ENCODE measurements at places on chromosomes 7 and 10. TPM values are rescaled to one million over a fixed set of nuclear protein-coding genes. Genes with fewer than 3 reads are reported as not detected.

AZGP1 gene
- total RNA-seq: not detected

PCLO gene
- 0.02 TPM for total RNA-seq

GLI3 gene
- total RNA-seq: 0.14 TPM

ETV1 gene
- not detected for total RNA-seq

VSIR gene
- 126 TPM for total RNA-seq

MUC12 gene
- total RNA-seq: 0.41 TPM

POU6F2 gene
- total RNA-seq: 0.16 TPM

SEMA4G gene
- total RNA-seq: 3.2 TPM
